ENCODE measurements at places on chromosomes 5 and 9.

GRCh38 chr5:3163626-3164025 is 412.1 kb upstream of the IRX2 start:
- no peak for DNase-seq

GRCh38 chr9:30482499-30482898 is 1901.9 kb upstream of the ACO1 start:
- DNase-seq = no peak

GRCh38 chr9:113645227-113645977 is 181.9 kb downstream of the RGS3 start:
- DNase-seq = no peak

DNA sequence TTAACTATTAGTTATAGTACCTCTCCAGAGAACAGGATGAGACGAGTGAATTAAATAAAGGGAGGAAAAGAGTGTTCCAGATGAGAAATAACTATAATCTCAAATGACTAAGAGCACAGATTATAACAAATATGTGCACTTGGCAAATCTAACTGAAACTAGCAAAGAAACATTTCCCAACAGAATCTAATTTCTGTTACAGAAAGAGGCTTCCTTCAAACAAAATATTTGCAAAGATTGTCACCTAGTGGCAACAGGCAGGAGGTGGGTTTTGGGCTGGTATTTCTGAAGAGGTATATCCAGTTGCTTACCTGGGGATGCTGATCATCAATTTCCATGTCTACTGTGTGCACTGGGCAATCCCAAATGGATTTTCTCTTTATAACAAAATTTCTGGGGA is 5.6 kb upstream of the SPDL1 start:
- no peak for DNase-seq

DNA sequence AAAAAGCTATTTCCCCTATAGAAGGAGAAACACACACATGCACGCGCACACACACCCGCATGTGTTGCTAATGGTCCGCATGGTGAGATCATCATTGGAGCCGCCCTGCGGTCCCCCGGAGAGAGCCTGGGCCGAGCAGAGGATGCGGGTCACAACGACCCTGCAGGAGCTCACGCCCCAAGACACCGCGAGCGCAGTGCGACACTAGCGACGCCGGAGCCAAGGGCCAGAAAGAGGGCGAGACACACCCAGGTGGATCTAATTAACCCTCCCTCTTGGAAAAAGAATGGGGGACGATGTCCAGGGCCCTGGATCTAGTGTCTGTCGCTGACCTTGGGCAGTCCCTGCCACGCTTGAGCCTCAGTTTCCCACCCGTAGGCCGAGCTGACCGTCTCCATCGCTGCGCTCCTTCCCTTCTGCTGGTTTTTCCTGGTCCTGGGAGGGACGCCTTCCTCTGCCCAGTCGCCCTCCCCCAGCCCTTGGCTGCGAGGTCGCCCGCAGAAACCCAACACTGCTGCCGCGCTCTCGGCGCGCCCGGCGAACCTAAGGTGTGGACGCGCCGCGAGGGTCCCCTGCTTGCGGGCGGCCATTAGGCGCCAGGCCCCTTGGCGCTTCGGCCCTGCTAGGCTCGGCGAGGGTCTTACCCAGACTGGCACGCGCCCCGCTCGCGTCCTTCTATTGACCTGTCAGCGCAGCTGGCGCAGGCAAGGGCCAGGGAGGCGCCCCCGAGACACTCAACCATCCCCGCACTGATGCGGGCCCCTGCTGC is 47.5 kb upstream of the RNF20 start:
- DNase-seq = no peak

GRCh38 chr5:135265497-135266302 is 133.3 kb downstream of the MACROH2A1 start:
- DNase-seq = no peak

GRCh38 chr5:95986937-95987520 is 25.4 kb upstream of the ELL2 start:
- DNase-seq = no peak

- DNase-seq = no peak
Measured at GRCh38 chr9:123250504-123250903, 17.9 kb downstream of the STRBP start.

- DNase-seq = no peak
Measured at GRCh38 chr9:33151007-33151557, 16.1 kb downstream of the B4GALT1 start.

GRCh38 chr5:73412597-73412988 is 36.0 kb downstream of the FOXD1 start:
- no peak for DNase-seq

GRCh38 chr5:55771175-55771655 is 33.4 kb downstream of the DDX4 start:
- no peak for DNase-seq

- DNase-seq = no peak
Measured at GRCh38 chr5:66129144-66129543, 15.0 kb upstream of the SREK1 start.

- no peak for DNase-seq
Measured at GRCh38 chr5:57493034-57493433, 10.4 kb upstream of the ACTBL2 start.

DNA sequence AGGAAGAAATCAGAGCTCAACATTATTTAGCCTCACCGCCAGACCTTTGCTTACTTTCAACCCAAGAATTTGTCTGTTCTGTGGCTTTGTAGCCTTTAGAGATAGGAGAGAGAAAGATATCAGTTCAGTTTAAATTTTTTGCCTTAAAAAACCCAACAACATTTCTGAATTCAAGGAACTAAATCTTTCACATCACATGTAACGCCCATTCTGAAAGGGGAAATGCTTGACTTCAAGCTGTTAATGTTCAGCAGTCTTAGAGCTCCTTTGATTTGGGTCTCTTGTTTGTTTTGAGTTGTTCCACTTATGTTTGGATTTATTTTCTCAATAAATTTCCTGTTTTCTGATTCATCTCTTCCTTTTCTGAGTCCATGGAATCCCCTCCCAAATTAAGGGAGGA is 294.5 kb downstream of the ARHGAP26 start:
- no peak for DNase-seq

DNA sequence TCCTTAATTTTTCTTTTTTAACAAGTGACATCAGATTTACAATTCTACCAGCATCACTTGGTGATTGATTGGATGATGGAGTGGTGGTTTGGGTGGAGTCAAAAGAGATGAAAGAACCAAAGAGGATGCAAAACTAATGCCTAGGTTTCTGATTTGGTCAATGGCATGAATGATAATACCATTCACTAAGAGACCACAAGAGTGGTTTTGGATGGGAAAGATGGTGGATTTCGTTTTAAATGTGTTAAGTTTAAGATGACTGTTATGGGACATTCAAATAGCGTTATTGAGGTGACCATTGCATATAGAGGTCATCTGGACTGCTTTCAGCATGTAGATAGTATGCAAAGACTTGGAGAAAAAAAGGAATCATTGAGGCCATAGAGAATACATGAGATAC is 3.6 kb downstream of the SMC5 start:
- DNase-seq = no peak

GRCh38 chr9:124652615-124653393 is 118.3 kb downstream of the NR6A1 start:
- DNase-seq = no peak

- no peak for DNase-seq
Measured at GRCh38 chr5:179455320-179455719, 95.0 kb upstream of the RUFY1 start.

GRCh38 chr5:148146487-148146886 is 21.9 kb upstream of the SPINK14 start:
- DNase-seq = no peak

DNA sequence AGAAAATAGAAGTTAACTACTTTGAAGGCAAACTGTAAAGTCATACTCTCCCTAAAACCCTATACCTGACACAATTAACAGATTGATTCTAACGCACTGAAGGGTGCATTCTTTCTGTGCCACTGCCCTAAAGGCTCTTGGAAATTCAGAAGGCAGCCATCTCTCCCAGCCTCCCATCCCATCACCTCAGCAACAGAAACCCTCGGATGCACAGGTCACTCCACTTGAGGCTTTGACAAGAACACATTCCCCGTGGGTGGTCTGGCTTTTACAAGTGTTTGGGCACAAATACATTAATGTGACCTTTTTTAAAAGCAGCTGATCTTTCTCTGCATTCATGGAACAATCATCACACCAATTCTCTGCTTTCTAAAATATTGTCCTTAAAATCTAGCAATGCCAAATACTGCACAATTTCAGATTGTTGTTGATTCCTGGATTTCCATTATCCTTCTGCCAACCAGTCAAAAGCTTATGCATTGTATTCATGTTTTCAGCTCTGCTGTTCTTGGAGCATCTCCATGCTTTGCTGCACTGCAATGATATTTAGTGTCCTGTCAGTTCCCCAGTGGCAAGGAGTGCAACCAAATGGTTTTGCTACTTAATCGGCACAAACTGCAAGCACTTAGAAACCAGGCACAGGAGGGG is 175.6 kb downstream of the TMEM161B start:
- no peak for DNase-seq

- no peak for DNase-seq
Measured at GRCh38 chr9:2066312-2067273, 51.4 kb downstream of the SMARCA2 start.

DNA sequence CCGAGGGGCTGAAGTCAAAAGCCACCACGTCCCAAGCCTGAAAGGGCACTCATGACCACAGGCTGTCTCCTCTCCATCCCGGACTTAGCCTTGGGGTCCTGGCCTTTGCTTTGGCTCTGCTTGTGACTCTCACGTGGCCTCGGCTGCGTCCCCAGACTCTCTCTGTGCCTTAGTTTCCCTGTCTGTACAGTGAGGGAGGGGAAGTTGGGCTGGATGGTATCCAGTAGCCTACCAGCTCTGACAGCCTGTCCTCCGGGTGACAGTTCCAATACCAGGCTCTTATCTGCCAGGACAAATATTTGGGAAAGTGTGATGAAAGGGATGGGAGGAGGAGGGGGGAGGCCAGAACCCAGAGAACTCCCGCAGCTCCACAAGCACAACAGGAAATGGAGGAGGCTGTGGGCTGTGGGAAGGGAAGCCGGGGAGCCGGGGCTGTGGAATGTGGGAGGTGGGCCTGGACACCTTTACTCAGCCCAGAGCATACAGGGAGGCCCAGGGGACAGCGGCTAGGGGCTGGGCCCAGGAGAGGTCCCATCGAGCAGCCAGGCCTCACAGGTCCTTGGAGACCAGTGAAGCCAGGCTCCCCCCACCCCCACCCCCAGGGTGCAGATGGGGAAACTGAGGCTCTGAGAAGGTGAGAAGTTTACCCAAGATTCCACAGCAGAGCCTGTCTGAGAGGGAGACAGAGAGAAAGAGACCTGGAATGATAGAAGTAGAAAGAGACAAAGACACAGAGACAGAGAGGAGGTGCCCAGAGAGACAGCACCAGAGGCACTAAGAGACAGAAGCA is 18.3 kb downstream of the PDGFRB start:
- no peak for DNase-seq

DNA sequence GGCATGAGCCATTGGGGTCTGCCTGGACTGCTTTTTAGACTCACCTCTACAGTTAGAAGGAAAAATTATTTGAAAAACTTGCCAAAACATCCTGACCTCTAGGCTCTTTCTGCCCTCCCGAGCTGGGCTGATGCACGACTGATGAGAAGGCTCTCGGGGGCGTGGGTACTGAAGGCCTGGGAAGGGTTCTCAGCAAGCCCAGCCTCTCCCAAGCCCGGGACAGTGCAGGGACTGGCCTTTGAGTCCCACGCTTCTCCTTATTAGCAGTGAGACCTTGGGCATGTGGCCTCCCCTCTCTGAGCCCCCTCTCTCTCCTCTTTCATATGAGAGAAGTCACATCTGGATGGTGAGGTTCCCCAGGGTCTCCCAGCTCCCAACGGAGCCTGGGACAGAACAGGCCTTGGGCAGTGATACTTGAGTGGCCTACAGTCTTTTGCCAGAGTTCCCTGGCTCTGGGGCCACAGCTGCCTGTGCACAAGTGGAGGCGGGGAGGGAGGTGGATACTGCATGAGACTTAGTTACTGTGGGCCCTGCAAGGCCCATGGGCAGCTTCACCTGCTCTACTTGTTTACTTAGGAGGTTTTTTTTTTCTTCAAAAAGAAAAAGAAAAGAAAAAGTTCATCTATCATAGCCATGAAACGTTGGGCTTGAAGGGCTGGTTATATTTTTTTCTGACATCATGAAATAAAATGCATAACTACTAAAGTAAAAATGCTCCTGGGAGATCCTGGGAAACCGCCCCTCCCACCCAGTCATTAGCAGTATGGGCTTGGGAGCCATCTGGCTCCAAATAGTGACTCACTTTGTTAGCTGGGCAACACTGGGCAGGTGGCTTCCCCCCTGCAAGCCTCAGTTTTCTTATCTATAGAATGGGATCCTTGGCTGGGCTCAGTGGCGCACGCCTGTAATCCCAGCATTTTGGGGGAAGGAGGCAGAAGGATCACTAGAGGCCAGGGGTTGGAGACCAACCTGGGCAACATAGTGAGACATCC is 139.4 kb downstream of the GAPVD1 start:
- DNase-seq = no peak

GRCh38 chr9:111891910-111892499 is 4.6 kb upstream of the UGCG start:
- no peak for DNase-seq

GRCh38 chr5:61570767-61571166 is 238.7 kb downstream of the ZSWIM6 start:
- no peak for DNase-seq

GRCh38 chr9:26462751-26463150 is 429.9 kb downstream of the CAAP1 start:
- DNase-seq = no peak

GRCh38 chr5:399296-400281 is 43.4 kb upstream of the EXOC3 start:
- peak; percentile 50 for DNase-seq

- no peak for DNase-seq
Measured at GRCh38 chr9:93107151-93107824, 11.3 kb downstream of the CARD19 start.

GRCh38 chr5:137203011-137203632 is 296.0 kb downstream of the SPOCK1 start:
- DNase-seq = no peak

GRCh38 chr9:134618833-134619447 is 22.7 kb upstream of the COL5A1 start:
- DNase-seq = no peak

- DNase-seq = no peak
Measured at GRCh38 chr5:36675282-36675681, 68.9 kb downstream of the SLC1A3 start.

- DNase-seq = no peak
Measured at GRCh38 chr5:78095125-78095524, 199.4 kb downstream of the AP3B1 start.

DNA sequence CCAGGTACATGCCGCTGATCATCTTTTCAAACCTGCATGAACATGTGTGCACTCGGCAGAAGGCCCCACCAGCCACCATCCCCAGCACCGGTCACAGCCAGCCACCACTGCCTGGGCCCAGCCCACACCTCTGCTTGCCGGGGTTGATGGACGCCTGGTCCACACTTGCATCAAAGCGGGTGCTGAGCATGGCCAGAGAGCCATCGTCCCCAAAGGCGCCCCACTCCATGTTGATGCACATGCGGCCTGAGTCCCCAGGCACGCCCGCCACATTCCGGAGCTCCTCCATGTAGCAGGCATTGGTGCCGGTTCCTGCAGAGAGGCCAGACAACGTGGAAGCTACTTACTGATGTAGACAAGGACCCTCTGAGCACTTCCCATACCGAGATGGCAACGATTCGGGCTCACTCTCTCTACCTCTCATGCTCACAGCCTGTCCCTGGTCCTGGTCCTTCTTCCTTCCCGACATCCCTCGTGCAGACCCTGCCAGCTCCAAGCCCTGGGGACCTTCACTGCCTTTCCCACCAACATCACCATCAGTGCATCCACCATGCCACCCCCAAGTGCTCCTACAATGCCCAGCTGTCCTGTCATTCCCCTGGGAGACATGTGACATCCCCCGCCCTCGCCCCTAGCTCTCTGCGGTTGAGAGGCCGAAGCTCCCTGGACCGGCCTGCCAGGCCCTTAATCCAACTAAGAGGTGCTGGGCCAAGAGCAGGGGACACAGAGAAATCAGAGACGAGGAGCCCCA is 17.2 kb downstream of the HK3 start:
- no peak for DNase-seq

GRCh38 chr9:23821375-23822181 is 4.5 kb downstream of the ELAVL2 start:
- DNase-seq = no peak

All from stimulated activated CD4-positive, alpha-beta T cell treated with anti-CD3 and anti-CD28 coated beads, Interleukin-2, amount 100 ng/mL, for 48 hours (primary cell).